Activated naive CD8-positive, alpha-beta T cell treated with anti-CD3 and anti-CD28 coated beads, Interleukin-2, amount 10 ng/mL, durations not matched to agents 7 days and 5 days (primary cell): ENCODE measurements at places on chromosomes 7 and 10. TPM values are rescaled to one million over a fixed set of nuclear protein-coding genes. Genes with fewer than 3 reads are reported as not detected.

DNA sequence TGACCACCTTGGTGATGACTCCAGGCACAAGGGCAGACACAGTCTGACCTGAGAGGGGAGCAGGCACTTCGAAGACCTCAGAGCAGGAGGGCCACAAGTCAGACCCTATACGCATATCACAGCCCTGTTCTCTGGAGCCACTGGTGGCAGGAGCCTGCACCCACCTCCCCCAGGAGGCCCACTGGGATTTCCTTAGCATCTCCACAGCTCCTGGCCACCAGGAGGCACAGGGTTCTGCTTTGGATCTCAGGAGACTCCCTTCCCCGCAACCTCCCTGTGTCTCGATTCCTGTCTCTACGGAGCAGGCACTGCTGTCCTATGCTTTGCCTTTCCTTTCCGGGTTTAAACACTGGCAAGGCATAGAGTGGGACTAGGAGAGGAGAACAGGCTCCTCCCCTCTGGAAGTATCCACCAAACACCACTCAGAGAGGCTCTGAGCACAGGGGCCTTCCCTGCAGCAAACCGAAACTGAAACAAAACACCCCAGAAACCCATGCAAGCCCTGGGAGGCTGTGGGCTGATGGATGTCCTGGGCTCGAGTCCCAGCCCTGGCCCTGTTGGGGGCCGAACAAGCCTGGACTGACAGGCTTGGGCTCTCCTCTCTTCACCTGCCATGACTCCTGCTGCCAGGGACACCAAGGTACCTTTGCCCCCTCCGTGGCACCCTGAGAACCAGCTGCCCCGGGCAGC, 166.3 kb downstream of the NEURL1 start:
- H3K4me3 ChIP-seq = peak overlapping the region; percentile 91
- H3K27ac ChIP-seq = peak overlapping the region; percentile 93
- peaks cover 24% of the 10 kb centered on the region for H3K36me3 ChIP-seq

GRCh38 chr7:16509829-16510228, 16.8 kb upstream of the LRRC72 start:
- no peaks in the 10 kb centered on the region for H3K4me1 ChIP-seq
- H3K36me3 ChIP-seq = no peaks in the 10 kb centered on the region
- DNase-seq = no peak

SPDYE6 gene
- total RNA-seq = not detected

DNA sequence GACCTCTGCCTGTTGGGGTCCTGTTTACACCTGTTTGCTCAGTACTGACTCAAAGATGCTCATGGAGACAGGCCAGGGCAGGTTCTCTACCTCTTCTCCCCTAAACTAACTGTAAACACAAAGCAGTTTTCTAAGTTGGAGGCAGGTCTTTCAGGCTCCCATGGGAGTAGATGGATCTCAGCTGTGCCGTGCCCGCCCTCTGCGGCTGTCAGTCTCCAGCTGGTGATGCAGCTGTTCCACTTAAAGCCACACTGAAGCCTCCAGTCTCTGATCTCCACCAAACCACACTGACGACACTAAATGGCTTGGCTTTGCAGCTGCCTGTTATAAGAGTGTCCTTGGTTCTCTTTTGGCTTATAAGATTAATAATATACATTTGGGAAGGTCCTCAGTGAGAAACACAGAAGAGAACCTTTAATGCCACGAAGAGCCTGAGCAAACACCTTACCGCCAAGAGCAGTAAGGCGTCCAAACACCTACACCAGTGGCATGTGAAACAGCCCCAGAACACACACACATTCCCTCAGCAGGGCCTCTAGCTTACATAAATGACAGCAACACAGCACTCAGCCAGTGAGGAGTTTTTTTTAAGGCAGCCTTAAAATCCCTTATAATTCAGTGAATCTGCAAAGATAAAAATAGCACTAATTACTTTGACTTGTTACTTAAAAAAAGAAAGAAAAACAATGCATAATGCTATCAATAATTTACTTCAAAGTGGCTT, 60.4 kb upstream of the KCNIP2 start:
- H3K4me1 ChIP-seq = peaks cover 10% of the 10 kb centered on the region
- H3K4me3 ChIP-seq = no peak overlapping the region
- H3K27ac ChIP-seq = peak overlapping the region; percentile 27
- H3K36me3 ChIP-seq = no peaks in the 10 kb centered on the region

COL13A1 gene
- total RNA-seq = not detected

DNA sequence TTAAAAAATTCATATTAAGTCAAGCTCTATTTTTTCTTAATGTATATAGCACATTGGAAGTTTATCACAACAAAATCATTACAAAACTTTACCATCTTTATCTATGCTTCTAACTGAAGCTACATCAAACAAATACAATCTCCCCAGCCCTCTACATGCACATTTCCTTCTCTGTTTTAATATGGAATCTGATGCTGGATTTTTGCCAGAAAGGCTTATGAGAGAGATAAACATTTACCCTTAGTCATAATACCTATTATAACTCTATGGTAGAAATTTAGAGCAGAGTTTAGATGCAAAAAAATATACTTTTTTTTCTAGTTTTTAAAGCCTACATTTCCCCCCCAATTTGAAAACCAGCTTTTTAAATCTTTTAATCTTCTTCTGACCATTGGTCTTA, 1198.6 kb downstream of the GATA3 start:
- no peak overlapping the region for H3K4me3 ChIP-seq
- no peak overlapping the region for H3K27ac ChIP-seq
- peaks cover 21% of the 10 kb centered on the region for H3K27me3 ChIP-seq
- no peaks in the 10 kb centered on the region for H3K36me3 ChIP-seq

PURB gene
- 34.8 TPM for total RNA-seq

DNA sequence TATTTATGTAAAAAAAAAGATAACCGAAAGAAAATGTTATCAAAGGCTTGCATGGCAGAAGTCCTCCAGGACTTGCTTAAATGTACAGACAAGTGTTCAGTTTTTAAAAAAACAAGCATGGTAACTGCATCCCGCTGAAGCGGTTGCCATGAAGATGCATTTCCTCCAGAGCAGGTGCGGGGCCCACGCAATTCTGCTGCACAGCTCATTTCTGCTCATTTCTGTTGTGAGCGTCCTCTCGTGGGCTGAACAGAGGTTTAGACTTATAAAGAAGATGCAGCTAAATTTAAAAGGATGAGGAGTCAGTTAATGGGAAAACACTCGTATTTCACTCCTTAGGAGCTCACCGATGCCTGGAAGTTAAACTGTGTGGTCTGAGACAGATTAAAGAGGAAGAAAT, 247.6 kb downstream of the DNAJB6 start:
- DNase-seq = no peak
- H3K36me3 ChIP-seq = peaks cover 1% of the 10 kb centered on the region
- no peak overlapping the region for H3K4me3 ChIP-seq
- no peak overlapping the region for H3K27ac ChIP-seq
- H3K27me3 ChIP-seq = peaks cover 52% of the 10 kb centered on the region
- peaks cover 8% of the 10 kb centered on the region for H3K4me1 ChIP-seq

DNA sequence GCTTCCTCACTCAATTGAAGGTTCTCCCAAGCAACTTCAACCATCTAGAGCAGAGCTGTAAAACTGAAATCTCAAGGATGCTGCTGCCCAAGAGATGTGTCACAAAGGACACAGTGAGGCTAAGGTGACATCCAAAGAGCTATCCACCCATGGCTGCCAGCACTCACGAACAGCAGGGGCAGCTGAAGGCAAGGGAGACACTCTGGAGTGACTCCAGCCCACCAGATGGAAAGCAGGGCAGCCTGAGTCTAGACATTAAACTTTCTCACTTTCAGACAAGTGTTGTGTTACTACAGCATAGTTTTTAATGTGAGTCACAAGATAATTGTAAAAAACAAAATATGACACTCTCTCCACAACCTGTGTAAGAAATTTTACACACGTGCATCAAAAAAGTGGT, 113.5 kb downstream of the LARP4B start:
- no peak for DNase-seq
- no peak overlapping the region for H3K27ac ChIP-seq
- H3K36me3 ChIP-seq = peaks cover 44% of the 10 kb centered on the region
- H3K4me1 ChIP-seq = peaks cover 11% of the 10 kb centered on the region
- H3K27me3 ChIP-seq = no peaks in the 10 kb centered on the region

GRCh38 chr10:61452151-61452651, 980 bp downstream of the TMEM26 start:
- H3K4me1 ChIP-seq = peaks cover 6% of the 10 kb centered on the region
- no peak overlapping the region for H3K27ac ChIP-seq
- DNase-seq = no peak
- H3K36me3 ChIP-seq = no peaks in the 10 kb centered on the region

GRCh38 chr7:39951226-39952194, 1.5 kb downstream of the CDK13 start:
- no peaks in the 10 kb centered on the region for H3K27me3 ChIP-seq
- peak overlapping the region; percentile 89 for H3K27ac ChIP-seq
- peak; percentile 80 for DNase-seq
- H3K4me1 ChIP-seq = peaks cover 30% of the 10 kb centered on the region
- H3K36me3 ChIP-seq = peaks cover 15% of the 10 kb centered on the region

- no peaks in the 10 kb centered on the region for H3K4me1 ChIP-seq
- no peak for DNase-seq
- H3K27me3 ChIP-seq = no peaks in the 10 kb centered on the region
- H3K36me3 ChIP-seq = no peaks in the 10 kb centered on the region
- no peak overlapping the region for H3K27ac ChIP-seq
Observed at GRCh38 chr10:24432478-24433416, 223.8 kb downstream of the KIAA1217 start.

GRCh38 chr10:75959209-75959608, 527.8 kb downstream of the LRMDA start:
- no peak overlapping the region for H3K4me3 ChIP-seq
- H3K4me1 ChIP-seq = no peaks in the 10 kb centered on the region
- H3K36me3 ChIP-seq = no peaks in the 10 kb centered on the region
- H3K27ac ChIP-seq = no peak overlapping the region
- H3K27me3 ChIP-seq = no peaks in the 10 kb centered on the region
- no peak for DNase-seq

COL26A1 gene
- not detected for total RNA-seq
